ENCODE measurements at places on chromosomes 6 and 20.

GRCh38 chr6:54578261-54578660, 268.3 kb upstream of the FAM83B start:
- no peak for DNase-seq

DNA sequence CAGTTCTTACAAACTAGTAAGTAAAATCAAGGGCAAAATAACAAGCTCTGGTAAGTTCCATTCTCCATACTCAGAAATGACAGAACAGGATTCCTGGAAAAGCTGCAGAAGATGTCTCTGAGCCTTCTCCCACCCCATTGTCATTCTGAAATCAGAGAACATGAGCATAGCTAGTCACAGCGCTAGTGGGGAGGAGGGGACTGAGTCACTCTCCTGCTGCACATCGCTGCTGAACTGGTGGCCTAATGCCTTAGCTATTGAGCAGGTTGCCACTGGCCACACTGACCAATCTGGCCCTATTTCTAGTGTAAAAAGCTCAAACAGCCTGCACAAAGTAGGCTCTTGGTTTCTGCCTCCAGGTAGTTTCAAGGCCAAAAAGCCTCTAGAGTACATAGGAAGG, 26.1 kb upstream of the RIPPLY2 start:
- peak; percentile 15 for DNase-seq

GRCh38 chr20:36886859-36887751, 11.2 kb downstream of the TLDC2 start:
- peak; percentile 91 for DNase-seq

DNA sequence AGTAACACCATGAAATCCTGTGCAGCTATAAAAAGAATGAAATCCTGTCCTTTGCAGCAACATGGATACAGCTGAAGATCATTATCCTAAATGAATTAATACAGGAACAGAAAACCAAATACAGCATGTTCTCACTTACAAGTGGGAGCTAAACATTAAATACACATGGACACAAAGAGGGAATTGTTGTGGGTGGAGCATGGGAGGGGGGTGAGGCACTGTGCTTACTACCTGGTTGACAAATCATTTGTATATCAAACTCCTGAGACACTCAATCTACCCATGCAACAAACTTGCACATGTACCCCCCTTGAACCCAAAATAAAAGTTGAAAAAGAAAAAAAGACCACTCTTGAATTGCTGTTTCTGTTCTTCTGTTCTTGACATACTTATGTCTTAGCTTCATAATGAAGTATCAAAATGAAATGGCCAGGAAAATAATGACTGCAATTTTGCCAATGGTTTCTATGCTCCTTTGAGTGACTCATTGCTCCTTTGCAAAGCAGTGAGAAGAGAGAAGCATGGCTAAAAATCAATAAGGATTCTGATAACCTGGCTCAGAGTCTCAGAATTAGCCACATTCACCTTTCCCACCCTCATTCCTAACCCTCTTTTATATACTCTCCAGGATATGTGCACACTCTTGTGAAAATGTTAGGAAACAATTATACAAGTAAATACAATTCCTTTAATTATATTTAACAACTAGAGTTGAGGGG, 71.0 kb downstream of the CYP39A1 start:
- DNase-seq, result no peak

DNA sequence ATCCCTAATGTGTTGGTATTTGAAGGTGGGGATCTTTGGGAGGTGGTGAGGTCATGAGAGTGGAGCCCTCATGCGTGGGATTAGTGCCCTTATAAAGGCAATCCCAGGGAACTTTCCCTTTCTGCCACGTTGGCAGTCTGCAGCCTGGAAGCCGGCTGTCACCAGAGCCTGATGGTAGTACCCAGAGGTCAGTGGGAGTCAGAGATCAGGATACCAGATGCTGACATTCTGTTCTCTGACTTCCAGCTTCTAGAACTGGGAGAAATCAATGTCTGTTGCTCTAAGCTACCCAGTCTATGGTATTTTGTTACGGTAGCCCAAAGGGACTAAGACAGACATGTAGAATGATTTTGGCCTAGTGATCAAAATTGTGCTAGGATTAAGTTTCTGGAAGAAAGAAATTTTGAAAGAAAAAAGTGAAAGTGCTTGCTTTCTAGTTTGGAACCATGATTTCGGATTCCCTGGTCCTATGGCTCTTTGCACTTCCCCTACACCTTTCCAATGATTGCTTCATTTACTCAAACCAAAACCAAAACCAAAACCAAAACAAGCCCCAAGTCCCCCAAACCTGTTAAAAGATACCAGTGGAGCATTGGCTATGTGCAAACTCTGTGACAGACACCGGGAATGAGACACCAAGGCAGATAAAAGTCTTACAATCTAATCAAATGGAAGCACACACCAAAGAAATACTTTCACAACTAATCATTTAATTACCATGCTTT, 173.7 kb upstream of the ZNF217 start:
- DNase-seq, result no peak

- DNase-seq, result no peak
These were observed 358.4 kb downstream of the BTBD3 start for GRCh38 chr20:12276011-12276673.

- no peak for DNase-seq
These were observed 18.1 kb downstream of the NPEPL1 start for GRCh38 chr20:58710481-58711265.

DNA sequence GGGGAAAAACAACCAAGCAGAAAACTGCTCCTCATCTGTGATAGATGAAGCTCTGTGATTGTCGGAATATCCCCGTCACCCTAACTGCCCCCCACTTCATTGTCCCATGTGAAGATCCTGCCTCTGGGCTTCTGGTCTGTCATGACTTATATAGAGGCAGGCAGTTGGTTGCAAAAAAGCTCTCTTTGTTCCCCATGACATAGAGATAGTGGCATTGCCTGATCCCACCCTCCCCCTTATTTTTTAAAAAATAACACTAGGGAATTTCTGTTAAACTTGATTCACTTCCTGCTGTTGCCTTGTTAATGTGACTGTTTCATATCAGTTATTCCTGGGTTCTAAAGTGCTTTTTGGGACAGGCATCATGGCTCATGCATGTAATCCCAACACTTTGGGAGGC, 203.1 kb downstream of the JARID2 start:
- DNase-seq, result no peak
